Muscle of leg (tissue), 16 donors: ENCODE measurements at places on chromosomes 7 and 10.

GRCh38 chr7:88243345-88243909 is 23.6 kb upstream of the SRI start:
- DNase-seq: peak; percentile 73

GRCh38 chr7:13028036-13028824 is 340.8 kb downstream of the ARL4A start:
- DNase-seq: peak; percentile 44

GRCh38 chr10:129424978-129425377 is 42.1 kb upstream of the MGMT start:
- no peak for DNase-seq

- DNase-seq: no peak
These were observed 70.7 kb downstream of the PROSER2 start for GRCh38 chr10:11893749-11894278.

DNA sequence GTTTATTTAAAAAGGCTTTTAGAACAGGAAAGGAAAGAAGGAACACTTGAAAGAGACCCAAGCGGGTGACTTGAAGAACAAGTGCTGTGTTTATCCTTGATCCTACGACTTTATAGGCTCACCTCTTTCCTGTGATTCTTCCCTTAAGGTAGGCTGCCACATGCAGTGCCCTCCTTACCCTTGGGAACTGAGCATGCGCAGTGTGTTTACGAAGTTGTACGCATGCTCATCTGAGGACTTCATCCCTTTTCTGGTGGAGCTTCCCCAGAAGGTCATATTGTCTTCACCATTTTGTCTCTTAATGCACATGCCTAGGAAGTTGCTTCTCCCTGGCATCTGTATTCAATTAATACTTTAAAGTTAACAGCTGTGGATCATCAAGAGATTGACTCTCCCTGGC is 49.9 kb upstream of the VOPP1 start:
- no peak for DNase-seq

DNA sequence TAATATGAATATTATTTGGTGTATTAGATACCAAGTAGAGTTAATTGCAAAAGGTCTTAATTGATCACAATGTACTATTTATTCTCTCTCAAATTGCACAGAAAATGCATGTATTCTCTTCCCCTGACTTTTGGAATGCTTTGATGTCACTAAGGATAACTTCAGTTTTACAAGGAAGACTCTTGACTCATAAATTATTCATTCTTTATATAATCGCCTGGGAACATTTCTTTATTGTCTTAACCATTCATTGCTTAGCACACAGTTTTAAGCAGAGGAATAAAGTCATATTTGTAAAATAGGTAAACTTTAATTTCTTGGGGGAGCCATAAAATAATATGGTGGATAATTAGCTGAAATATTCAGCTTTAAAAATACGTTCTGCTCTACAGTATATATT is 306.0 kb upstream of the TMEM229A start:
- DNase-seq: no peak

DNA sequence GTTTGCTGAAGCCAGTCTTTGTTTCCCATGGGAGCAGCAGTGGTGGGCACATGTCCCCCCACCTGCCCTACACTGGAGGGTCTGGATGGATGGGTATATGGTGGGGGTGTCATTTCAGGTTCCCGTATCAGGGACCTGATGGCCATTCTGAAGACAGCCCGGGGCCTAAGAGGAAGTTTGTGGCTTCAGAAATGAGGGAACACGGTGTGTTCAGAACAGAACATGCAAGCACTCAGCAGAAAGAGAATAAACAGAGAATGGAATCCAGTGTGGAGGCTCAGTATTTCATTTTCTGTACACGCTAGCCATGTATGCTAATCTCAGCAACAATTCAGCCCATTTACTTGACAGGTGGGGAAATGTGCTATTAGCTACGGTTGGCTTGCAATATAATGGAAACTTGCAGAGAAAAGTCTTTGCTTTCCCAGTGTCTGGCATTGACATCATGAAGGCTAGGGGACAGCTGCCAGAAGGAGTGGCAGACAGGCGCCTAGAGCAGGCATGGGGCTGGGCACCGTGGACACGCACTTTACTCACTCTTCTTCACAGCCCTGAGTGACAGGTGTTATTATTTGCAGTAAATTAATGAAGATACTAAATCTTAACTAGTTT is 98.6 kb downstream of the ELMO1 start:
- peak; percentile 78 for DNase-seq

DNA sequence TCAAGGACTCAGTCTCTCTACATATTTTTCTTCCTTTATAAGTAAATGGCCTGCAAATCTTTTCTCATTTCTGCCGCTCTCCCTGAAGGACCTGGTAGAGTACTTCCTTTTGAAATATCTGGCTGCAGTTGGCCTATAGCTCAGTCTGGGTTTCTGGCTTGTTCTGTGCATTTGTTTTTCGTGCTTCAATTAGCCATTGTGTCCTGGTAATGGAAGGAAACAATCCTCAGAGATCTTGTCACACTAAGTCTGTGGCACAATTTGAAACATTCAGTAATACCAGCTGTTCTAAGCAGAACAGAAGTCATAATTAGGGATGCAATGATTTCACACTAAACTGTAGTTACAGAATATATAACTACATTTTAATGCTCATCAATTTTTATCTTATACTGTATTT is 545.0 kb downstream of the NRG3 start:
- peak; percentile 9 for DNase-seq

DNA sequence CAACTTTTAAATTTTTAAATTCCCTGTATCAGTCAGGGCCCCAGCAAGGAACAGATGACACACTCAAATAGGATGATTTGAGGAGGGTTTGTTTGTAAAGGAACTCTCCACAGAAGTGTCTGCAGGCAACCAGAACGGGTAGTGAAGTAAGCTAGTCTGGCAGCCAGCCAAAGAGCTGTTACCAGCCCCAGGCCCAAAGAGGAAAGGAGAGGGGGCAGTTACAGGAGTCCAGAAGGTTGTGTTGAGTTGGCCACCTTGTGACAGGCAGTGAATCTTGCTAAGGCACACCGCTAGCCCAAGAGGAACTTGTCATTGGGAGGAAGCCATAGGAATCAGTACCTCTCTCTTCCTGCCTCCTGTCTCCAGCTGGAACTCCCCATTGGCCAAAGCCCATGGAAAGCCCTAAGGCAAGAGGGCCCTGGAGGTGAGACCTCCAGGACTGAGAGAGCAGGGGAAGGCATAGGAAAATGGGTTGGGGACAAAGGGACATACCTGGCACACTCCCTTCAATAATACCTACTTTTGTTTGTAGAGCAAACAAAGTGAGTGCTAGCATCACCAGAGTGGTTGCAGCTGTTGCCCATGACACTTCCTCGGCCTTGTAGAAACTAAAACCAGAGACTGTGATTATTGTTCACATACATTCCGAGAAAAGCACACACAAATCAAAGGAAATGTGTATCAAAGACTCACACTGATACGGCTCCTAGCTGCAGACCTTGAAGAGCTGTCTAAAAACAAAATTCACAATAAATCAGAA is 25.4 kb upstream of the GATAD1 start:
- no peak for DNase-seq

- peak; percentile 77 for DNase-seq
These were observed 3.8 kb downstream of the LDB3 start for GRCh38 chr10:86671985-86672710.

GRCh38 chr10:116073001-116073400 is 200.0 kb downstream of the GFRA1 start:
- DNase-seq: peak; percentile 32

DNA sequence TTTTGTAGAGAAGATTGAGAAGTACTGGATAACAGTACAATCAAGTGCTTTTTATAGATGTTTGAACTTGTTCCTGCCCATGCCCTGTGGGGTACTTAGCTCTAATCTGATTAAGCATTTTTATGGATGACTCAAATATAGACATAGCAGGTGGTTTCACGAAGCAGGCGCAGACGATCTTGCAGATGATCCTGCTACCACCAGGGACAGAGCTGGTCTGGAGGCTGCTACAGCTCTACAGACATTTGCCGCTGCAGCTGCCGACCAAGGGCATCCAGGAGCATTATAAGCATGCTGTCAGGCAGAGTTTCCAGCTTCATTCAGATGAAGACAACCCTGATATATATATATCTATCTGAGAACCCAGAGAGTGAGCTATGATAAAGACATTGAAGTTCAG is 650.4 kb downstream of the NXPH1 start:
- no peak for DNase-seq

- DNase-seq: peak; percentile 64
These were observed 104.8 kb downstream of the EMX2 start for GRCh38 chr10:117647306-117647705.

- DNase-seq: no peak
These were observed 166.4 kb upstream of the NAMPT start for GRCh38 chr7:106451171-106451570.

- no peak for DNase-seq
These were observed 50.0 kb downstream of the NKX6-2 start for GRCh38 chr10:132735923-132736391.

DNA sequence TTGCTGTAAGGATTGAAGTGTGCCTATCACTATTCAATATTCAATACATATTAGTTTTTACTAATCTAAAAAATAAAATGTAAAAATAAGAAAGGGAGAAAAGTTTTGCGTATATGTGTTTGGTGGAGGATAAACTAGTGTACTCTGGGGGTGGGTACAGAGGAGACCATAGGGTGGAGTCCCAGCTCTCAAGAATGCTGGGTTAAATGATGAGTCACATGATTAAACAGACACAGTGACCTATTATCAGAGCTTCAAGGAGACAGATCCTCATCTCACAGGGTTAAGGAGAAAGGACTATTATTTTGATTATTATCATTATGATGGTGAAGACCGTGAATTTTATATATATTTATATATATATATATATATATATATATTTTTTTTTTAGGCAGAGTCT is 77.5 kb downstream of the AFAP1L2 start:
- no peak for DNase-seq

DNA sequence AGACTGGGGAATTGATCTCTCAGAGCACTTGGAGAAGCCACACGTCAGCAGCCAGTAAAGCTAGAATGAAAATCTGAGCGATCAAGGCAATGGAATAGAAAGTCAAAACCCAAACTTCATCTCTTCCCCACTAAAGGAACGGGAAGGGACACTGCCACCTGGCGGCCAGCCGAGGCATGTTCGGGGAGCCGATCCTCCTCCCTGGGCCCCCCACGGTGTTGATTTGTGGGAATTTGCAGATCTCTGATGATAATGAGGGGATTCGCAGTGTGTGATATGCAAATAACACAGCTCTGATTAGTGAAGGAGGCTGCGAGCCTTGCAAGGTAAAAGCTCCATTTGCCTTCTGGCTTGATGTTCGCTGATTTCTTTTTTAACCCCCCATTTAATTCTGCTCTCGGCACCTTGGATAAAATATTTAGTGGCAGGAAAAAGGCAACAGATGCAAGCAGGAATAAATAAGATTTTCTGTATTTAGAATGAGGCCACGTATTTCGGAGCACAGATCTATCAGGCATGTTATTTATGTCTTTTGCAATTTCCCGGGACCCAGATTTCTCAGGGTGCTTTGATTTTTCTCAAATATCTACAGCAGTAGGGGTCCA is 258.6 kb downstream of the PAXIP1 start:
- DNase-seq: peak; percentile 32

- DNase-seq: no peak
These were observed 44.3 kb downstream of the CACUL1 start for GRCh38 chr10:118710487-118710886.

GRCh38 chr10:35580423-35580770 is 24.7 kb upstream of the GJD4 start:
- DNase-seq: no peak

DNA sequence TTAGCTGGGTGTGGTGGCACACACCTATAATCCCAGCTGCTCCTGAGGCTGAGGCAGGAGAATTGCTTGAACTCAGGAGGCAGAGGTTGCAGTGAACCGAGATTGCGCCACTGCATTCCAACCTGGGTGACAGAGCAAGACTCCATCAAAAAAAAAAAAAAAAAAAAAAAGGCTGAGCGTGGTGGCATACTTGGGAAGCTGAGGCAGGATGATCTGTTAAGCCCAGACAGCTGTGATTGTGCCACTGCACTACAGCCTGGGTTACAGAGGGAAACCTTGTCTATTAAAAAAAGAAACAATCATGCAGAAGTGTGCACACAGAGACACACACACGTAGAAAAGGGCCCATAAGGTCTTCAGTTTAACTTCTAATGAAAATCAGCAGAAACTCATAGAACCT is 150.6 kb downstream of the TPST1 start:
- DNase-seq: no peak

DNA sequence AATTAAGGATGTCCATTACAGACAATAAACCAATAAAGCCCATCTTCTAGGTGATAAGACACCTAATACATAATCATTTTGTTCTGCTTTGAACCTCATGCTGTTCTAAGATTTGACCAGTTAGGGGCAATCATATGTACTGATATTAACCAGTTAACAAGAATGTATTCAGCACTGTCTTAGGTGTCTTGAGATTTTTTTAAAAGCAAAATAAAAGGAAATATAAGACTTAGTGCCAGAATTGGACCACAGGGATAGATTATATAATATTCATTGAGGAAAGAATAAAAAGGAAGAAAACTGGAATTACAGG is 32.0 kb downstream of the IMMP2L start:
- DNase-seq: no peak

DNA sequence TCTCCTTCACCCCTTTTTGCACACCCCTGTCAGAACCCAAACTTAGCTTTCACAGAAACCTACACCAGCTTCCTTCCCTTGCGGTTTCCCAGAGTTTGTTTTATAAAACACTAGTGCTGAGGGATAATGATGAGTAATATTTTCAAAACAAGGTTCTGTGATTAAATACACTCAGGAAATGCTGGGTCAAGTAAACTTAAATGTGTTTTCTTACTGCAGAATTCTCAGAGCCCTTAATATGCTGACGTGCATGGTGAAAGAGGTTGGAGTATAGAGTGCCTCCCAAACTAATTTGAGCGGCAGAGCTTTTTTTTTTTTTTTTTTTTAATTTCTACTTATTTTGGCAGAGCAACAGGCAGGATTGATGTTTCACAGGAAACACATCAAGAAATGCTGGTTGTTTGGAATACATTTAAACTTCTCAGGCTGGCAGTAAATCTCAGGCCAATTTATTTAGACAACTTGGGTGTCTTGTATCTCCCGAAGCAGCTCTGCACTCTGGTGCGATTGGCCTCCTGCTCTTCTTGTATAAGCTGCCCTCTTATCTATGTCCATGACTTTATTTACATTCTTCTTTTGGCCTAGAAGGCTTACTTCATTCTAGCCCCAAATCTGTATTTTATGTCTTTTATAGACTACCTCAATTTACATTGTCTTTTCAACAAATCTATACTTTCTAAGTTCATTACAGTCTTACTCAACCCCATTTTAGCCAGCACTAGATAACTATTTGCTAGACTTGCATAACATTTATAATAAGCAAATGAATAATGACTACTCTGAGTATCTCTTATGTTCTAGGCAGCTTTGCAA is 165.4 kb downstream of the BMPER start:
- peak; percentile 42 for DNase-seq

- DNase-seq: no peak
These were observed 50.9 kb upstream of the UNC5B start for GRCh38 chr10:71161425-71161824.

- no peak for DNase-seq
These were observed 80.1 kb downstream of the MCU start for GRCh38 chr10:72772031-72772430.
